ENCODE measurements at places on chromosomes 1 and 21.

DNA sequence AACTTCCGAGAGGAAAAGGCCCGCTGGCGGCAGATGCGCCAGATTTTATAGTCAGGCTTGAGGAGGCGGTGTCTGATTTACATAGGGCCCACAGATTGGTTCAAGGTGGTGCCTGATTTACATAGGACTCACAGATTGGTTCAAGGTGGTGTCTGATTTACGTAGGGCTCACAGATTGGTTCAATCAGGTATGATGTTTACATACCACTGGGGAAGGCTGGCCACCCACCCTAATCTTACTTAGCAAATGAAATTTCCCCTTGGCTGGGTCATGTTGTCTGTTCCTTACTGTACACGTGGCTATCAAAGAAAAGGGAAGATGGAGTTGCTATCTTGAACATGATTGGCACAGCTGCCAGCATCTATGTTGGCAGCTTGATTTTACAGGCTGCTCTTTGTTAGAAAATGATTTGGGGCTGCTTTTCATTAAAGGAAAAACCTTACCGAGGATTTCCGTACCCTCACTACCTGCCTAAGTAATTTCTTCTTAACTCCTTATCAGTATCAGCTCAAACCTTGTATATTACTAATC is 96.3 kb downstream of the SETD4 start:
- DNase-seq, result no peak

- no peak for DNase-seq
Measured at GRCh38 chr21:37058261-37058660, 14.6 kb downstream of the PIGP start.

- no peak for DNase-seq
Measured at GRCh38 chr1:201360901-201361651, 16.4 kb downstream of the TNNT2 start.

DNA sequence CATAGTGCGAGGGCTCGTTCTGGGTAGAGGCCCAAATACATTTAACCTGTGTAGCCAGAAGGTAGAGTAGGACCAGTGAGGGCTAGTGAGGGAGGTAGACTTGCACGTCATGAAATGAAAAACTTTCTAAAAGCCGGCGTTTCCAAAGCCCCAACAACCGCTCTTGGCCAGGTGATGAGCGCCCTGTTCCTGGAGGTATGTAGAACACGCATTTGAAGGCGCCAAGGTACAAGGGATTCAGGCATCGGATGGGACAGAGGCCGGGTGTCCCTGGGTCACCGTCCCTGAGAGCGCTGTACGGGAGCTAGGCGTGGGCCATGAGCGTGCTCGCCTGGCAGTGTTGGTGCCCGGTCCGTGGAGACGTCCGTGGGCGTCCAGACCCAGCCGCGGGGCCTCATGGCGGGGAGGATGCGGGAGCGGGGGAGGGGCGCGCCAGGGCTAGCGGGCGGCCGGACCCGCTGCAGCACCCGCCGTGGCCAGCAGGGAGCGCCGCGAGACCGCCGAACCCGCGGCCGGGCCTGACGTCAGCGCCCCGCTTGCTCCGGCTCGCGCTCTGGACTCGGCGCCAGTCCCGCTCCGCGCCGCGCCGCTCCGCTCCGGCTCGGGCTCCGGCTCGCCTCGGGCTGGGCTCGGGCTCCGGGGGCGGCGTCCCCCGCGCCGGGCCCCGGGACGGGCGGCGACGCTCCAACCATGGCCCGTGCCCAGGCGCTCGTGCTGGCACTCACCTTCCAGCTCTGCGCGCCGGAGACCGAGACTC is at the start of gene PTPRU:
TSS of gene PTPRU (plus strand) at position 568 of the 757 bp plus-strand sequence. CDS start at position 691, 123 bp downstream.
- no peak for DNase-seq

DNA sequence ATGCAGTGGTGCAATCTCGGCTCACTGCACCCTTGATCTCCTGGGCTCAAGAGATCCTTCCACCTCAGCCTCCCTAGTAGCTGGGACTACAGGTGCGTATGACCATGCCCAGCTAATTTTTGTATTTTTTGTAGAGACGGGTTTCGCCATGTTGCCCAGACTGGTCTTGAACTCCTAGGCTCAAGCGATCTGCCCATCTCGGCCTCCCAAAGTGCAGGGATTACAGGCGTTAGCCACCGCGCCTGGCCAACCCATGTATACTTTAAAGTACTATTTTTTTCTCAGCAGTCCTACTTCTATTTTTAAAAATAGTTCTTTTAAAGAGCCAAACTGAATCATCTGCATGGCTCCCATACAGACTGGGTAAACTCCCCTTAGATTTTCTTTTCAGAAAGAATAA is 3.5 kb downstream of the STK40 start:
- no peak for DNase-seq

All from NCI-H2081 treated with DMSO at 0.1 percent for 48 hours (cell line).